Sciatic nerve (tissue), 2 donors: ENCODE measurements at places on chromosomes 13 and 19.

- DNase-seq = peak; percentile 59
Measured at GRCh38 chr19:12701596-12702282, 5.3 kb upstream of the FBXW9 start.

DNA sequence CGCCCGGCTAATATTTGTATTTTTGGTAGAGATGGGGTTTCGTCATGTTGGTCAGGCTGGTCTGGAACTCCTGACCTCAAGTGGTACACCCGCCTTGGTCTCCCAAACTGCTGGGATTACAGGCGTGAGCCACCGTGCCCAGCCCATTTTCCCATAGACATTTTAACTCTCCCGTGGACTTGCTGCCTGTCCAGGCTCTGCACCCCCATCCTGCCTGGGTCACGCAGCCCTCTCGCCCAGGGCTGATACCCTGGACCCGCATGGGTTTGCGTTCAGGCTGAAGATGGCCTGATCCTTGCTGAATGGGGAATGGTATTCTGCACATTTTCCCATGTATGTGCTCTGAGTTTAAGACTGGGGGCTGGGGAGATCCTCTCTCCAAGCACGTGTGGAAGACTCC, 46.0 kb upstream of the RANBP3 start:
- DNase-seq = no peak

- no peak for DNase-seq
Measured at GRCh38 chr19:19820774-19821320, 703 bp downstream of the ZNF506 start.

DNA sequence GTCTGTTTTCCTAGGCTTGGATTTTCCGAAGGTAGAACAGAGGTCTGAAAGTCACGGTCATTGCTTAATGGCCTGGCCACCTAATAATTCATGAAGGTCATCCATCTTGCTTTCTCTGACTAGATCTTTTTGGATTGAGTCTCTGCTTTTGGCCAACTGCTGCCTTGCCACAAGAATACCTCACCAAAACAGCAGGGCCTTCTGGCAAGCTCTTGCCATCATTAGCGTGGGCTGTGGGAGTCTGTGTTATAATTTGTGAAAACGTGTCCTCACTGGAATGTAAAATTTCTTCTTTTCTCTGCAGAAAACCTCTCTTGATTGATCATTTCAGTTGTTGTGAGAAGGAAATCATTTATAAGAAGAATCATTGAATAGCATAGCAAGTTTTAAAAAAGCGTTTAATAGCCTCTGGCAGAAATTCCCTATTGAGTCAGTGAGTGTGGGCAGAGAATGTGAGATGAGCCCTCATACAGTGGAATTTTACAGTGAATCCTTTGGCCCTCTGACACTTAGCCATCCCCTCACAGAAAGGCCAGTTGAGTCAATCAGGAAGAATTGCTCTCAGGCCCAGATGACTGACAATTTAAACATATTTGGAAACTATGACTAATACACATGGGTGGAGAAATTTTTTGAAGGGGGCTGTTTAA, 43.2 kb upstream of the ERICH6B start:
- no peak for DNase-seq

DNA sequence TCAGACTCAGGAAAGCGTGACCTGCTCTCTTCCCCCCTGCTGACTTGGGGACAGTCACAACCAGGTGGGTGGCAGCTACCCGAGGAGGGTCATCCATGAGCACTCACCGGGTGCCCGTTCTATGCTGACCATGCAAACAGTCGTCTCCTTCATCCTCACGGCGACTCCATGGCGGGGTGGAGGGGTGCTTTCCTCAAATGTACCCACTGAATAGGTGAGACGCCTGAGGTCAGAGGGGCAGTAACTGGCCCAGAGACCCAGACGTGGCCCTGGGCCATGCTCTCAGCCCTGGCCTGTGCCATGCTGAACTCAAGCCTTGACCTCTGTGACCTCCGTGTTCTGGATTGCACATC, 59.2 kb upstream of the TPM4 start:
- no peak for DNase-seq

GRCh38 chr13:111394211-111394922, 73.9 kb downstream of the TEX29 start:
- DNase-seq = no peak

DNA sequence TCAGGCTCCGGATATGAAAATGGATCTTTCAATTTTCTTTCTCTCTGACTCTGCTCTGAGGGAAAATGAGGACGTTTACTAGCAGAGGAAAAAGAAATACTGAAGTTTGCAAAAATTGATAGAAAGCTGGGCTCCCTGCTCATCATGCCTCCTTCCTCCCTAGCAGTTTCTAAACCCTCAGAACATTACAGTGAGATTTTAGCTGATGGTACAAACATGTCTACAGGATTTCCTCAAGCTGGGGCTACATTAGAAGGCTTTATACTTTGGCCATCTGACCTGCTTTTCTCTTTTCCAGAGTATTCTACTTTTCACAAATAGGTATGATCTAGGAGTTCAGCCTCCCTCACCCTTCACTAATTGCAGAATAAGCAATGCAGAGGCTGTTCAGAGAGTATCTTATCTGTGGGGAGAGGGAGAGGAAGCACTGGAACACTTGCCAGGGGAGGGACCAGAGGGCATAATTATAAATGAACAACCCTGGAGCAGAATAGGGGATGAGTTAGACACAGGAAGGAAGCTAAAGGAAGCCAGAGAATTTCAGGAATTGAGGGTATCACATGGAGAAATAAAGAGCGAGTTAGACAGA, 30.0 kb downstream of the CEACAM1 start:
- DNase-seq = no peak

GRCh38 chr13:98677398-98677797, 75.1 kb downstream of the SLC15A1 start:
- DNase-seq = no peak

DNA sequence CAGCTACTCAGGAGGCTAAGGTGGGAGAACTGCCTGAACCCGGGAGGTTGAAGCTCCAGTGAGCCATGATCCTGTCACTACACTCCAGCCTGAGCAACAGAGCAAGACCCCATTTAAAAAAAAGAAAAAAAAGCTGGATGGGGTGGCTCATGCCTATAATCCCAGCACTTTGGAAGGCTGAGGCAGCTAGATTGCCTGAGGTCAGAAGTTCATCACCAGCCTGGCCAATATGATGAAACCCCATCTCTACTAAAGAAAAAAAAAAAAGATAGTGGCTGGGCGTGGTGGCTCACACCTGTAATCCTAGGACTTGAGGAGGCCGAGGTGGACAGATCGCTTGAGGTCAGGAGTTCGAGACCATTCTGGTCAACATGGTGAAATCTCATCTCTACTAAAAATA, 15.0 kb downstream of the LTBP4 start:
- DNase-seq = no peak

- DNase-seq = no peak
Measured at GRCh38 chr19:34171539-34171876, 796 bp upstream of the LSM14A start.

DNA sequence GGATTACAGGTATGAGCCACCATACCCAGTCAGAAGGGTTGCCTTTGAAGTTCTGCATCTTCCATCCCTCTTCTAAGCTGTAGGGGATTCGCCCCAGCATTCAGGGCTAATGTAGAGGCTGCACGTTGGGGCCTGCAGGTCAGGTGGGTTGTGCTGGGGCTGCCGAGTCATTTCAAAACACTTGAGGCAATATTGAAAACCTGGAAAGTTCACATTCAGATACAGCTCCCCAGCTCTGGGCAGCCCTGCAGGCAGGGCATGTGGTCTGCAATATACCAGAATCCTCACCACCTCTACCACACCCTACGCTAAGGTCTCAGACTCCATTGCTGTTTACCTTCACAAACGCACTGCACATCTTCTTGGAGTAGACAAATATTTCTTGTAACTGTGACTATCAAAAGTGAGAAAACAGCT, 24.6 kb downstream of the CCNE1 start:
- no peak for DNase-seq

- no peak for DNase-seq
Measured at GRCh38 chr13:64756621-64757020, 2473.5 kb downstream of the PCDH9 start.

DNA sequence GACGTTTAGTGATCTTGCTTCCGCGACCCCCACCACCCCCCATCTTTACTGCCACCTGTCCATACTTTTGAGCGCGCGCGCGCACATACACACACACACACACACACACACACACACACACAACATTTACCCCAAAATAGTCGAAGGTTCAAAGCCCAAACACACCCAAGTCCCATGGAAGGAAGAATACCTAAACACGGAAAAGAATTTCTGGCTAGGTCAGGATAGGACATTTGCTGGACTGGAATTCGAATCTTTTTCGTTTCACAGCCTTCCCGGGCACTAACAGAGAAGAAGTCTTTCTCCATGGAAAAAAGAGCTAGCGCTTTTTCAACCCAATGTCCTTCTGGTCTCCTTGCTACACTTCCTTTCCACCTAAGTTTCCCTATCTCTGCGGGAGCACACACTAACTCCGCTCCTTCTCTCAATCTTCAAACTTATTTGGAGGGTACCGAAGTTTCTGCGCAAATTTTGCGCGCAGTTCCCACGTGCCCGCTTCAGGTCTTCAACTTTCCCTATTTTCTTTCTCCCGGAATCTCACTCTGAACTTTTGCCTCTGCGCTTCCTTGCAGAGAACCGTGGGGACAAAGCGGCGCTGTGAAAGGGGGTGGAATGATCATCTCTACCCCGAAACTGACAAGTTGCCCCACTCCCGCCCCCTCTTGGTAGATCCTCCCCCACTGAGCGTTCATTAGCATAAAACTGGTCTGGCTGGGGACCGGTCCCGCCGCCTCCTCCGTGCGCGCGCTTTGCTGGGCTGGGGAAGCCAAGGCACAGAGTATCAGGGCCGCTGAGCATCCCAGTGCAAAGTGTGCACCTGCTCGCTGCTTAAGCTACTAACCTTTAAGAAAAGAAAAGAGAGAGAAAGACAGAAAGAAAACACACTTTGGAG, 2.7 kb downstream of the DACH1 start:
- peak; percentile 61 for DNase-seq

- DNase-seq = no peak
Measured at GRCh38 chr19:46824890-46825730, 25.5 kb downstream of the AP2S1 start.

GRCh38 chr19:47479701-47480503, 4.1 kb downstream of the KPTN start:
- DNase-seq = no peak

- DNase-seq = no peak
Measured at GRCh38 chr13:30705680-30706079, 29.7 kb upstream of the ALOX5AP start.

GRCh38 chr13:91482427-91482826, 84.0 kb downstream of the GPC5 start:
- DNase-seq = no peak

DNA sequence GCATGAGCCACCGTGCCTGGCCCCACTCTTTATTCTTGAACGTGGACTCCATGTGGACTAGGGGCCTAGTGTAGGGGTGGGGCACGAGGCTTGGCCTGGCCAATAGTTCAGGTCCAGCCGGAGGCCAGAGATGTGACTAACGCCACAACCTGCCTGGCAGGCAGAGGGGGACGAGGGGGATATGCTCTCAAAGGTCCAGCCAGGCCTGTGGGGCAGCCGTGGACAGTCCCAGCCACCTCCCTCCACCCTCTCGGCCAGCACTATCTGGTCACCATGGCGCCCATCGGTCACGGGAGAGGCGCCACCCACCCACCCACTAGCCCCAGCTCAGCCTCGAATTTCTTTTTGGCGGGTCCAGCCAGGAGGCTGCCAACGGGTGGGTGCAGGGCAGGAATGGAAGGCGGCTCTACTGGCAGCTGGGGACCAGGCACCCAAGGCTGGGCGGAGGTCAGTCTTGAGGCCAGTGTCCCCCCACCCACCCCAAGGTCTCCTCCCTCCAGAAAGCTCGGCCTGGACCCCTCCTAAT, 2.2 kb upstream of the CERS1 start:
- no peak for DNase-seq

GRCh38 chr13:42561752-42562467, 12.0 kb upstream of the TNFSF11 start:
- DNase-seq = no peak

GRCh38 chr13:68851026-68851425, 1256.6 kb upstream of the ATXN8OS start:
- DNase-seq = no peak

DNA sequence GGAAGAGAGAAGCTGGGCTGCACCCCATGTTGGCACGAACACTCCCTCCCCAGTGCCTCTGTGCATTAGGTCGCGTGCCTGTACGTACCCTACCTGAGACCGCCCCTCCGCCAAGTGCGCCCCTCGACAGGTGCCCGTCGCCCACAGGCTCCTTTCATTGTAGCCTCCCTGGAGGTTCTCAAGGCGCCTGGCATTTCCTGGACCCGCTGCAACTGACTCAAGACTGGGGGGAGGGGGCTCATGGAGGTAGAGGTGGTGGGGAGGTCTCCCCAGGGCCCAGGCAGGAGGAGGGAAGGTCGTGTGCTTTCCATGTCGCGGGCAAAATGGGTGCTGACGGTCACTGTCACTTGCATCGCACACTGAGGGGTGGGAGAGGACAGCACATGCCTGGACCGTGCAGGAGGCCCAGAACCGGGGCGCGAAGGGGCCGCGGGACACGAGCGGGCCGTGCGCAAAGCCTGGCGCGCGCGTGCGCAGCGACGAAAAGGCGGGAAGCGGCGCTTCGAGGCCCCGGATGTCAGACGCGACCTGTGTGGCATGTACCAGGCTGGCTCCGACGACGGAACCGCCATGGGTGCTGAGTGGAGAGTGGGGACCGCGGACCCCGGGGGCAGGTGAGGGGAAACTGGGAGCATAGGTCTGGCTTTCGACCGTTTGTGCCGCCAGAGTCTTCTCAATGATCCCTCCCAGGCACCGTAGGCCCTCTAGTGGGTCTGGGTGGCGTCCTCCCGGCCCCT, 16.5 kb downstream of the NFIX start:
- no peak for DNase-seq

DNA sequence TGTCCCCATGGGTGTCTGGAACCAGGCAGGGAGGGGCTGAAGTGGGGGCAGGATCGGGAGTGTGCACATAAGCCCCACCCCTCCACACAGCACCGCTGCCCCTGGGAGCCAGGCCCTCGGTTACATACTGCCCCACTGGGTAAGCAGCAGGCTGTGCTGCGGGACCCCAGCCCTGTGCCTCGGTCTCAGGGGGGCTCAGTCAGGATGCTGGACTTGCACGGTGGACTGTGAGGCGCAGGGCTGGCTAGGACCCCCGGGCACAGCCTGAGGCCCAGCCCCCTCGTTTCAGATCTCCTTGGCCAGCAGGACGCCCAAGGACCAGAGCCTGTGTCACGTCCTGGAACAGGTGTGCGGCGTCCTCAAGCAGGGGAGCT, 16.3 kb downstream of the MPND start:
- DNase-seq = no peak

DNA sequence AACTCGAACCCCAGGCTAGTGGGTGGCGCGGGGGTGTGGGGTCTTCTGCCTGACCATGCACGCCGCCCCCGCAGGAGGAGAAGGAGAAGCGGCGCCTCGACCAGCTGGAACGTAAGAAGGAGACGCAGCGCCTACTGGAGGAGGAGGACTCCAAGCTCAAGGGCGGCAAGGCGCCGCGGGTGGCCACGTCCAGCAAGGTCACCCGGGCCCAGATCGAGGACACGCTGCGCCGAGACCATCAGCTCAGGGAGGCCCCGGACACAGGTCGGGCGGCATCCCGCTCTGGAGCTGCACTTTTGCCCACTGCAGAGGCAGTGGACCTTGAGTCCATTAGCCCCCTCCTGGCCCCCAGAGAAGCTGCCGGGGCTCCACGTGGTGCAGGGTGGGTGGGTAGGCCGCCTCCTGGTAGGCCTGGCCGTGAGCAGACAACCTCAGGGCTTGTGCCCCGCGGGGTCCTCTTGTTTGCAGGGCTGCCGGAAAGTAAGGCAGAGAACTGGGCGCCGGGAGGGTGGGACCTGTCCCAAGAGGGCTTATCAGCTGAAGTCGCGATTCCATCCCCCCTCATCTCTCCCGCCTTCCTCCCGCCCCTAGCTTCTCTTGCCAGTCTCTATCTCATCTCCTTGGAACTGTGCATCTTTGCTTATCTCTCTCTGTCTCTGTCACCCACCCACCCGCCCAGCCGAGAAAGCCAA, 9.9 kb downstream of the CCDC124 start:
- no peak for DNase-seq
